ENCODE measurements at places on chromosomes 7 and 10.

DNA sequence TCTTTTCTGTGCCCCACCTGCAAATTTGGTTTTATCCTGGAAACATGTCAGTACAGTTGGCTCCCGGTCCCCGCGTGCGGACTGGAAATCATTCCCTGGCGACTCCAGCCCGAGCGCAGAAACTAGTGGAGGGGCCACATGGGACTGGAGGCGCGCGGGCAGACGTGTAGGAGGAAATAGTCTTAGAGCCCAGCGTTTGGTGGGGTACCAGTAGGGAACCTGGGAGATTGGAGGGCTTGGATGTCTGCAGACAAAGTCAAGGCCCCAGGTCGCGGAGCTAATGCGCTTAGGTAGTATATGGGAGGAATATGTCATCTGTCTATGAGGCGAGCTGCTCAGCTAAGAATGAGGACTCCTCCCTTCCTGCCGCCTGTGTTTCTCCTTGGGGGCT lies 1.3 kb downstream of the GALNT17 start:
- DNase-seq = no peak

GRCh38 chr7:144069953-144070352 lies 342 bp downstream of the OR2A25 start:
- DNase-seq = no peak

DNA sequence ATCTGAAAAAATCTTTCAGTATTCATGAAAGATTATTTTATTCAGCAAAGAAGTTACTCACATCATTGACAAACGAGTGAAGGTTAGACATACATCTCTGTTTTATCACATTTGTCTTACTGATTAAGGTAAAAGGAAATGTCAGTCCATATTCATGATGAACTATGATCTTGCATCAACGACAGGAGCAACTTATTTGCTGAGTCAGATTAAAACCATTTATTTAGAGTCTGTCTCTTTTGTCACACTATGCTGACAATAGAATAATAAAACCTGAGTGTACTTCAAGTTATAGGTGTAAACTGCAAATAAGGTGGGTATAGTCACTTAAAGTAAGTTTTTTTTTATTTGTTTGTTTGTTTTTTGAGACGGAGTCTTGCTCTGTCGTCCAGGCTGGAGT lies 216.5 kb upstream of the SEMA3C start:
- no peak for DNase-seq

DNA sequence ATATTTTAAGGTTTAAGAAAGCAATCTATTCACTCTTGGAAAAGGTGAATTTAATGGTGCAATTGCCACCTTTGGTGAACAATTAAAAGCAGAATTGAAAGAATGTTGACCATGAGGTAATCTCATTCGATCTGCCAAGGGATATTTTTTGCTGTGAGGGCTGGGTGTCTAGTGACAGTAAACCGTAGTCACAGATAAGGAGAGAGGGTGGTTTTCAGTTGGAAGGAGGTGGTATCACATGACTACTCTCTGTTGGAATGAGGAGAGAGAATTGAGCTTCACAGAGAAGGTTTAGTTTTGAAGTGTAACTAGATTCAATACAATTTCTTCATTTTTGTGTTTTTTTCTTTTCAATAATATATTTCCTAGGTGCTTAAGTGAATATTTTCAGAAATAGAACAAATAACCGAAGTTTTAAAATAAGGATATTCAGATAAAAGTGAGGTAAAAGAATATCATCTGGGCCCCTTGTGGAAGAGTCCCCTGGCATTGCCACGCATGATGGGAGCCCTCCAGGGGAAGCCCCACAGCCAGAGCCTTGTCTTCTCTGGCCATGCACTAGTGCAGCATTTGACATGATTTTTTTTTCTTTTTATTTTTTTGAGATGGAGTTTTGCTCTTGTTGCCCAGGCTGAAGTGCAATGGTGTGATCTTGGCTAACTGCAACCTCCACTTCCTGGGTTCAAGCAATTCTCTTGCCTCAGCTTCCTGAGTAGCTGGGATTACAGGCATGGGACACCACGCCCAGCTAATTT lies 73.4 kb downstream of the GPR141 start:
- no peak for DNase-seq

DNA sequence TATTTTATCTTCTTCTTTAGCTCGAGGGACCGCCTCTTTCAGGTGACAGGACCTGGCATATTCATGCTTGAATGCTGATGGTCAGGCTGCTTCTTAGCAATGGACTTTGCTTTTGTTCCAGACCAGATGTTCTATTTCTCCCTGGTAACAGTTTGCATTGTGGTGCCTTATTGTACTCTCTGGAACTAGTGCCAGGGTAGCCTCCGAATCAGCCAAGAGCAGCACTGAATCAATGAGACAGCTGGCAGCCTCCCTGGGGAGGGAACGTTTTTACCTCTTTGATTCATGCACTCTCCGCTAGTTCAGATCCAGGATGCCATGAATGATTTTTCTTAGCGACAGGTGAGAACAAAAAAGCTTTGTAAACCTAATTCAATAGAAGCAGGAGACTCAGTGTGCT lies 54.1 kb upstream of the NXPH1 start:
- DNase-seq = no peak

GRCh38 chr7:105130580-105130979 lies 116.6 kb downstream of the KMT2E start:
- DNase-seq = no peak

GRCh38 chr7:115359955-115360354 lies 438.1 kb downstream of the MDFIC start:
- no peak for DNase-seq

DNA sequence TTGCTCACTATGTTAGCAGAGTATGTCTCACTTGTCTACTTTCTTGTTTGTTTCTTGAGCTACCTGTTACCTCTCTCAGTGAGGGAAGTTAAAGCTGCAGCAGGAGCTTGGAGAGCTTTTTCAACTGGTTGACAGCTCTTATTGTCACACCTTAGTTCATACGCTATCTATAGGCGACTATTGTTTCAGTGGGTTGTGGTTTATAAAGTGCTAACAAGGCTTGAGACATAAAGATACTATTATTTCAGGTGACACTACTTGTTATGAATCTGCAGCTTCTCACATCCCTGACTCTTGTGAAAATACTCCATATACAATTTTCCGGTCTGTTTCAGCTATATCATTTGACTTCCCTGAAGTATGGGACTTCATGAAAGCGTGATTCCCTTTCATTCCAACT lies 167.4 kb downstream of the CSTF2T start:
- DNase-seq = no peak

All from KBM-7 (cell line).